ENCODE measurements at places on chromosomes 7 and 10. TPM values are rescaled to one million over a fixed set of nuclear protein-coding genes. Genes with fewer than 3 reads are reported as not detected.

Gene PPP1R9A
- total RNA-seq = 22.8 TPM

Gene FAM25A
- total RNA-seq = not detected

Gene INMT
- 1.8 TPM for total RNA-seq

Gene ANLN
- total RNA-seq = 25.2 TPM

Gene SPDYE5
- not detected for total RNA-seq

Gene SFTPD
- total RNA-seq = not detected

Gene RASA4B
- total RNA-seq = 20.6 TPM

DNA sequence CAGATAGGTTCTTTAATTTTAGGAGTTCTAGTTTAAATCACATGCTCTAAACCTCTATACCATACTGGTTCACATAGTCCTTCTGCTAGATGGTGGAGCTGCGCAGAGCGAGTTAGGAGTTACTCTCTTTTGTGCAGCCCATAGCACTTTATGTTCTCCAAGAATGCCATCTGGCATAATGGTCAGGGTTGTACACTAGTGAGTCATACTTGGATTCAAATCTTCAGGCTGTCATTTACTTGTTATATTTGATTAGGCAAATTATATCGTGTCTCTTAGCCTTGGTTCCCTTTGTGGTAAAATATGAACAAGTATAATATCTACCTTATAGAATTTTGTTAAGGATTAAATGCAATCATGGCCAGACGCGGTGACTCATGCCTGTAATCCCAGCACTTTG, 1078.3 kb downstream of the NRG3 start:
- DNase-seq = no peak

DNA sequence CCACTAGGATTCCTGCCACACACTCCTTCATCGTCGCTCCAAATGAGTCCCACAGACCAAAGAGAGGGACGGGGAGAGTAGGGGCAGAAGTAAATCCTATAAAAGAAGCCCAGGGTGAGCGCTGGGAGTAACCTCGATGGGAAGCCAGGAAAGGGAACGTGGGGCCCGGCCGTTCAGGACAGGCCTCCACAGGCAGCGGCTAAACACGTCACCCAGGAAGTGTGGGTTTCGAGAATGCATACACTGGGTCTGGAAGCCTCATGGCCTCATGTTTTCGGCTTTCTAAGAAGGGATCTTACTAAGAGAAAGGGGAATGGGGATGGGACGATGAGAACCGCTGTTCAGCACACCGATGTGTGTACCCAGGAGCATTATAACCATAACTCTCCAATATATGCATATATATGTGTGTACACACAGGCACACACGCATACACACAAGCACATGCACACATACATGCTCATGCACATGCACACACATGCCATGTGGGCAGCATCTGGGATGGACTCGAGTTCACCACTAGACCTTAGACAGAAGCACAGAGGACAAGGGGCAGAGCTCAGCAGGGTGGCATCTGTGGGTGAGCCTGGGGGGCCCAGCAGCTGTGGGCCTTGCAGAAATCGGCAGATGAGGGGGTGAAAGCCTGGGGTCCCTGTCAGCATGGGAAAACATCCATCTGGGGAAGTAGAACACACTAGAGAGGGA, 14.8 kb upstream of the CNPY1 start:
- DNase-seq = no peak

GRCh38 chr7:130901209-130901783, 167.3 kb upstream of the KLF14 start:
- peak; percentile 65 for DNase-seq

DNA sequence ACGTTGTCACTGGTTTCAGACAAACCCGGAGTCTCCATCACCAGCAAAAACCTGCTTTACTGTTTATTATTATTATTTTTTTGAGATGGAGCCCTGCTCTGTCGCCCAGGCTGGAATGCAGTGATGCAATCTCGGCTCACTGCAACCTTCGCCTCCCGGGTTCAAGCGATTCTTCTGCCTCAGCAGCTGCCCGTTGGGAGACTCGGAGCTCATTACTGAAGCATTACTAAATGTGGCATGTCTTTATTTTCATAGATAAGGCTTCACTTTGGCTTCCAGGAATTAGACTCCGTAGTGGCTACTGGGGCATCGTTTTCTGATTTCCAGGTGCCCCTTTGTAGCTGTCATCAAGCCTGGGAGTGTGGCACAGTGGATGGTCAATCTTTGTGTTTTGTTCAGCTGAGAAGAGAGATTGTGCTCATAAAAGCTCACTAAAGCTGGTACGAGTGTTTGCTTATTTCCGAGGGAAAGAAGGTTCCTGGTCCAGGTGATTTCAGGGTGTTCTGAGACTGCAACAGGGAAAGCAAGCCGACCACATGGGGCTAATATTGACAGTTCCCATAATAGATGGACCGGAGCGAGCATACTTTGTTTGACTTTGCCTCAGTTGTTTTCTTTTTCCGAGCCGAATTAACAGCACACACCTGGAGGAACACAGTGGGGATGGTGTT, 163.1 kb downstream of the CAMK1D start:
- DNase-seq = no peak

DNA sequence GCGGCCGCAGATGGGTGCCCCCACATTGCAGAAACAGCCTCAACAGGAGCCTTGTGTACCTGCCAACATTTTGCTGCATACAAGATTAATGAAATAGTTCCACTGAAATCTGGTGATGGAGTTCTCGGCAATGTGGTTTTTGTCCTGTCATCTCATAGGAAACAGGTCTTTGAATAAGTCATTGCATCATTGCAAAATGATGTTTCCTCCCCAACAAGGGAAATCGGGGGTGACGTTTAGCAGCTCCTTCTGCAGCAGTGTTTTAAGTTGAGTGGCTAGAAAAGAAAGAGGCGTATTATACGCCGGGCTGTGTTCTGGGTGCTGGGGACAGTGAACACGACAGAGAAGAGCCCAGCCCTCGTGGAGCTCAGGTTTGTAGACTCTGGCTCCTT, 177.0 kb downstream of the PRKAG2 start:
- DNase-seq = no peak

GRCh38 chr7:152341039-152341913, 94.5 kb downstream of the KMT2C start:
- DNase-seq = peak; percentile 70

GRCh38 chr7:77685233-77685632, 11.0 kb upstream of the RSBN1L start:
- DNase-seq = peak; percentile 40

Data from stomach (tissue), 19 donors.